ENCODE measurements at places on chromosomes 6 and 20.

DNA sequence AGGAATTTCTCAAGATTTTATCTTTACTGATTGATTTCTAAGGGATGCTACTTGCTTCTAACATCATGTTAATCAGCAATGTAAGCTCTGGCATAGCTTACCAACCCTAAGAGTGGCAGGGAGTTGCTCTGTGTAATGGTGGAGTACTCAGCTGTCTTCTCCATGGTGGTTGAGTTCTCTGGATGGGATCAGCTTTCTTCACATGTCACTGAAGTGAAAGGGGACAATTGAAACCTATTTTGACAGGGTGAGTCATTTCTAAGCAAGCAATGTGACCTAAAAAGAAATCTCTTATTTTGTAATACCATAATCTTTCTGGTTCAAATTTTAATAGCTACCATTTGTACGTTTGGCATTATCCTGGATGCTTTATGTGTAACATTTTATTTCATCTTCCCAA is 430.4 kb downstream of the GJA1 start:
- no peak for DNase-seq

GRCh38 chr20:39245685-39246311 is 283.7 kb downstream of the DHX35 start:
- no peak for DNase-seq

- DNase-seq, result no peak
These were observed 43.5 kb downstream of the CDS2 start for GRCh38 chr20:5170341-5170740.

GRCh38 chr6:130694606-130695005 is 132.6 kb upstream of the SMLR1 start:
- DNase-seq, result no peak

GRCh38 chr6:139764498-139764986 is 390.1 kb upstream of the CITED2 start:
- no peak for DNase-seq

- no peak for DNase-seq
These were observed 78.9 kb downstream of the TOX2 start for GRCh38 chr20:43993560-43993959.

Measured in activated gamma-delta T cell treated with anti-CD3 and anti-CD28 coated beads, Interleukin-2, amount 50 U/mL, for 16 hours (primary cell).